Kasumi-1 (cell line): ENCODE measurements at places on chromosomes 3 and 15.

DNA sequence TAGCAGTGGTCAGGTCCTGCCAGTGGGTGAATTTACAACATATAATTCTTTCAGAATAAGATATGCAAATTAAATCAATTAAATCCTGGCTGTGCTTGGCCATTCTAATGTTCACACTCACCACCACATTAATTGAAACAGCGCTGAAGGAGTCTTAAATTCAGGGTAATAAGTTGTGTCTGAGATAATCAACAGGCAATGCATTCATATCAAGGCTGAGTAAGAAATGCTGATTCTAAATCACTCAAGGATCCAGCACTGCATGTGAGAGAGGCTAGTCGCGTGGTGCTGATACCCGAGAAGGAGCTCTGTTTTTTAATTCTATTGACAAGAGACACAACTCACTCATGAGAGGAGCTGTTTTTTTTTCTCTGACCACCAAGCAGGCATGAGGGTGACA is 588.8 kb upstream of the ADAMTS9 start:
- no peak for DNase-seq

- no peak for DNase-seq
These were observed 127.5 kb downstream of the BDH1 start for GRCh38 chr3:197428117-197428801.

DNA sequence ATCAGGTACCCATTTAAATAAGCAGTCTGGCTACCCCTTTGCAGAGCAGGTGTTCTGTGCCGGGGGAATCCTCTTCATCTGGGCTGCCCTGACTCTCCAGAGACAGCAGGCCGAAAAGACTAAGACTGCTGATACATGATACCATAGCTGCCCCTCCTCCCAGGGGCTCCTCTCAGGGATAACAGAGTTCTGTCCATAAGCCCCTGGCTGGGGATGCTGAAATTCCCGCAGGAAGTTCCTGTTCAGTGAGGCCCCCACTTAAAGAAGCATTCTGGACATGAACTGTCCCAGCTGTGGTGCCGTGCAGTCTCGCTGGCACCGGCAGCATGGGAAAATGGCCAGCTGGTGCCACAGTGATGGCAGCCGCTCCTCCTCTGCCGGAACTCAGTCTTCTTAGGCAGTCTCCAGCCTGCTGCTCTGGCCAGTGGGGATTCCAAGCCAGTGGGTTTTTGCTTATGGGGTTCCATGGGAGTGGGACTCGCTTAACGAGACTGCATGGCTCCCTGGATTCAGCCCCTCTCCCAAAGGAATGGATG is 1026.2 kb downstream of the NAALADL2 start:
- DNase-seq = no peak

- no peak for DNase-seq
These were observed 161.5 kb downstream of the FEZF2 start for GRCh38 chr3:62211675-62212429.

- DNase-seq = no peak
These were observed 12.5 kb upstream of the PLA2G4E start for GRCh38 chr15:42033214-42033873.

- DNase-seq = no peak
These were observed 456.5 kb downstream of the IL5RA start for GRCh38 chr3:2653706-2654105.

- DNase-seq = no peak
These were observed 10.4 kb upstream of the CX3CR1 start for GRCh38 chr3:39290255-39290654.

- no peak for DNase-seq
These were observed 101.4 kb downstream of the RYK start for GRCh38 chr3:134149286-134149685.

DNA sequence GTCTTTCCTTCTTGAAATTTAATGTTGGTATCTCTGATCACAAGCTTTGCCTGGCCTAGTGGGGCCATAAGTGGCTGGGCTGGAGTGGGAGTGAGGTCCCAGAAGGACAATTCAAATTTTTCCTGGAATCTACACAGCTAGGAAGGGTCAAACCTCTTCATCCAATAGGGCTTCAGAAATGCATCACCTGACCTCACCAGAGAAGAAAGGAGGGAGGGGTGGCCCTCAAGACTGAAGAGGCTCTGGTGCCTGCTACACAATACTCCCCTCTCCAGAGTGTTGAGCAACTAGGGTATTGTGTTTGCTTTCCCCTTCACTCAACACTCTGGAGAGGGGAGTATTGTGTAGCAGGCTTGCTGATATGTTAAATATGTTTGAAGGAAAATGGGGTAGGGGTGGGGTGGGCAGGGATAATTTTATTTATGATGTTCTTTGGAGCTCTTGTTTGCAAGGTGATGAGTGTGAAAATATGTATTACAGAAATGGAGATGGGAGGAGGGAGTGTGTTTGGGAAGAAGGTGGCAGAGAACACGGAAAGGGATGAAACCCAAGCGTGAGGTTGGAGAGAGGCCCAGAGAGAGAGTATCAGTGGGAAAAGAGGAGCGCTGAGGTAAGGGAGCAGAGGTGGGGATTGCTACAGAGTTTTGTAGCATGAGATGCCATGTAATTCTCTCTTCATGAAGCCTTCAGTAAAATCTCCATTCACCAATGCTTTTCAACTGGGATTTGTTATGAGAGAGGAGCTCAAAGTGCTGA is 5.7 kb upstream of the KLHL24 start:
- no peak for DNase-seq

- DNase-seq = peak; percentile 33
These were observed 303.1 kb downstream of the RPLP1 start for GRCh38 chr15:69755551-69756310.

DNA sequence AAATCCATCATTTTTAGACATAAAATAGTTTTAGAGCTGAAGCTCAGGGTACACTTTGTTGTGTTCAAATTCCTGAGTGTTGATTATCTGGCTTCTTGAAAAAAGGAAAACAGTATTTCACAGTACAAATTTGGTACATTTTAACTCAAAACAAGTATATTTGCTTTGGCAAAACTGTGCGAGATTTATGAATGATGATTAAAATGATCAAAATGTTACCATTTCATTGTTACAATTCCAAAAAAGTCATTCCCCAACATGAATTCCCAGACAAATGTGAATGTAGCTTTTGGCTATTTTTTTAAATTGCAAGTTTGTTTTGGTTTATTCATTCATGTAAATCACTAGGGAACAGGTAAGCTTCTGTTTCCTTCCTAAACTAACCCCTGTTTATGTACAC is 347.4 kb upstream of the DCBLD2 start:
- DNase-seq = no peak

- DNase-seq = no peak
These were observed 19.8 kb downstream of the MEGF11 start for GRCh38 chr15:66233487-66234415.

- DNase-seq = no peak
These were observed 97.4 kb downstream of the KCNAB1 start for GRCh38 chr3:156217674-156218352.

- no peak for DNase-seq
These were observed 383.2 kb upstream of the ADAMTS9 start for GRCh38 chr3:65070968-65071367.

DNA sequence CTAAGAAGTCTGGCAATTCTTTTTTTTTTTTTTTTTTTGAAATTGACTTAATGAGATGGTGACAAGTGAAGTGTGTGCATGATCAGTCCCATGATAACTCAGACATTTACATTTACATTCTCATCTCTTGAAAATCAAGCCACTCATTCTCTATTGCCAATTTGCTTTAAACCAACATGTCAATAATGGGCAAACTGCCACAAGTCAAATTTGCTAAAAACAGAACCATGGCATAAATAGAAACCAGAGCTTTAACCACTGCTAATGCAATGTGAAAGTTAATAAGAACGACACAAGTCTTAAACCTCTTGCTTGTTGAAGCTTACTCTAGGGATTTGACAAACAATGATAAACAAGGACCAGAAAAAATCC is 12.0 kb upstream of the COL8A1 start:
- DNase-seq = no peak

DNA sequence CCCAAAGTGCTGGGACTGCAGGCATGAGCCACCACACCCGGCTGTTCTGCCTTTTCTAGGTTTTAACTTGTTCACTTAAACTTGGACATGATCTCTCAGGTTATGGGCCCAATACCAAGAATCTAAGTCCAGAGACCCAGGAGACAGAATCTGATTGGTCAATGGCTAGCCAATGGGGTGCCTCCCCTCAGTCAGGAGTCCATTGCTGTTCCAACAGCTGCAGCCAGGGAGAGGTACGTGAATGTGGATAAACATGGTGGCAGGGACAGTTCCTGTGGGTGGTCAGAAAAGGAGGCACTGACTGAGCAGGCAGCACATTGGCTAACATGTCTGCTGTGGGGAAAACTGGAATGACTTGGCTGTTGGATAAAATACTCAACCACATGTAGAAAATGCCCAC is 140.3 kb downstream of the RPLP1 start:
- no peak for DNase-seq

DNA sequence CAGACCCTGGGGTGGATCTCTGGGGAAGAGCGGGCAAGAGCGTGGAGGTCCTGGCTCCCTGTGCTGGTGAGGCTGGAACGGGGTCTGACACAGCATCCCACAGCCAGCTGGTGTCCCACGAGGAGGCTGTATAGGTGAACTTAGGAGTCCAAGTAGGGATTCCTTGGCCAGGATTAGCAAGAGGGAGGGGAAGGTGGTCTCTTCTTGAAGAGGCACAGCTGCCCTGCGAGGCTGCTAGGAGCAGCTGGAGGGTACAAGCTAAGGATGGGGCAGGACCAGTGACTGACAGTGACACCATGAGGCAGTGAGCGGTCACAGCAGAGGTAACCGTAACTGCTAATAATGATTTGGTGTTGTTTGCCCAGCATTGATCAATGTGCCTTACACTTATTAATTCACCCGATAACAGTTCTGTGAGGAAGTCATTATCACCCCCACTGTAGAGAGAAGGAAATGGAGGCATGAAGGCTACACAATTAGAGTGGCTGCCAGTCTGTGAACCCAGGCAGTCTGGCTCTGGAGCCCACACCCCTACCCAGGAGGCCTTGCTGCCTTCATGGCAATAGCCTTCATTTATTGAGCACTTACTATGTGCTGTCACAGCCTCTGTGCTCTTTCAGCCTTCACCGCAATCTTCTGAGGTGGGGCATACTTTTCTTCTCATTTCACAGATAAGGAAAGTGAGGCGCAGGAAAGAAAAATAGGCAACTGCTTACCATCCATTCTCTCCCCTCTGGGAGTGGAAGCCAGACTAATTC is 59.4 kb downstream of the TMEM44 start:
- DNase-seq = peak; percentile 47

DNA sequence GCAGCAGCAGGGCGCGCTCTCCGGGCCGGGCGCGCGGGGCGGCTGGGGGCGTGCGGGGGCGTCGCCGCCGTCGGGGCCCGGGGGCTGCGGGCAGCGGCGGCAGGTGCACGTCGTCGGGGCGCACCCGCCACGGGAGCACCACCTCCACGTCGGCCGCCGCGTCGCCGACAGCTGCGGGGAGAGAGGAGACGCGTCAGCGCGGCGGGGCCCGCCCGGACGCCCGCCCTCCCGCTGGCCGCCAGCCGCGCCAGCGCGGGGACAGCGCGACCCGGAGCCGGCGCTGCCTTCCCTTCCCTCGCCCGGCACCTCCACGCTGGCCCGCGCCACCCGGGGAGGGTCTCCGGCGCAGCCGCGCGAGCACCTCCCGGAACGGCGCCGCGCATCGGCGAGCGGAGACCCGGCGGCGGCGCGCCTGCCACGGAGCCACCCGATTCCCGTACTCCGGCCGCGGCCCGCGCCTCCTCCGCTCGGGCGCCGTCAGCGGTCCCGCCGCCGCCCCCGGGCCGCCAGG is 481 bp downstream of the ADAMTS17 start:
- no peak for DNase-seq

GRCh38 chr3:101495552-101495951 is 17.5 kb downstream of the SENP7 start:
- DNase-seq = no peak

- DNase-seq = no peak
These were observed 598.3 kb upstream of the BCHE start for GRCh38 chr3:166435469-166436057.

DNA sequence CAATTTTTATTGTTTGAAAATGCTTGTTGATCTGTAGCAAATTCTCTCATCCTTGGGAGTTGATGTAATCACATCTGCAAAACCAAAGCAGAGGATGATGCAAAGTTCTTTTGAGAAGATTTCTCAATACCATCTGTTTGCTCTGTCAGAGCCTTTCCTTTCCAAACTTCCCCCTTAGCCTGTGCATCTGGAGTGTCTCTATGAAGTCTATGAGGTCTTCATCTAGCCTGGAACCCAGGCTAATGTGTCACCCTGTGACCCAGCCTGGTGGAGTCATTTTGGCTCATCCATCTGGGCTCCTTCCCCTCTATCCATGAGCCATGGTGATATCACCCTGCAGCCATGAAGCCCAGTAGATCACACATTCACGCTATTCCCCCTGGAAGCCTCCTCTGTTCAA is 123.2 kb upstream of the SLC7A14 start:
- DNase-seq = peak; percentile 40

- no peak for DNase-seq
These were observed 200.0 kb upstream of the UBE2E2 start for GRCh38 chr3:23002836-23003732.

- no peak for DNase-seq
These were observed 49.5 kb downstream of the DZIP1L start for GRCh38 chr3:138065949-138066348.

- DNase-seq = no peak
These were observed 30.7 kb upstream of the CPEB1 start for GRCh38 chr15:82677720-82678323.

DNA sequence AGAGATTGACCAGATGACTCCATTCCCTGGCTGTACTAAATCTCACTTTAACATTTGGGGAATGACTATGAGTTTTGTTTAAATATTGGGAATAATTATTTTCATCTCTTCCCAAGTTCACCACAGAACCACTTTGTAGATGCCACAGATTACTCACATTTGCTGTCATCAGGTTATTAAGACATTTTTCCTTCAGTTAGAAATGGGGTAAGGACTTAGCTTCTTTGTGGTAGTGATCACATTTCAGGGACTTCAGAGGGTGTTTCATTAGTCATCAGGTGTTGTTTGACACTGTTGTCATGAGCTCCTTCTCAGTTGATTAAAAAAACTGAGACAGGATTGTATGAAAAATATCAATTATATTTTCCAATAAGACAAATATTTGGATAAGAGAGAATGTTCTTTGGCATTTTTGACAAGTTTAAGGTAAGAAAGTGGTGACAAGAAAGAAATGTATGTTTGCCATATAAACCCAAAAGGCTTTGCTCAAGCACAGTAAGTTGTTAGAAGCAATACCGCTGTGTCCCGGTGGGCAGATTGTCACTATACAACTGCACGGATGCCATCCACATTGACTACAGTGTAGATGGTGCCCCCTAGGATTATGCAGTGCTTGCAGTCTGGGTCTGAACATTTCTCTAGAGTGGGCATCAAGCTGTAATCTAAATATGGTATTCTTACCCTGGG is 22.3 kb downstream of the FBXL2 start:
- no peak for DNase-seq

GRCh38 chr15:61376961-61377360 is 147.9 kb upstream of the RORA start:
- DNase-seq = no peak

DNA sequence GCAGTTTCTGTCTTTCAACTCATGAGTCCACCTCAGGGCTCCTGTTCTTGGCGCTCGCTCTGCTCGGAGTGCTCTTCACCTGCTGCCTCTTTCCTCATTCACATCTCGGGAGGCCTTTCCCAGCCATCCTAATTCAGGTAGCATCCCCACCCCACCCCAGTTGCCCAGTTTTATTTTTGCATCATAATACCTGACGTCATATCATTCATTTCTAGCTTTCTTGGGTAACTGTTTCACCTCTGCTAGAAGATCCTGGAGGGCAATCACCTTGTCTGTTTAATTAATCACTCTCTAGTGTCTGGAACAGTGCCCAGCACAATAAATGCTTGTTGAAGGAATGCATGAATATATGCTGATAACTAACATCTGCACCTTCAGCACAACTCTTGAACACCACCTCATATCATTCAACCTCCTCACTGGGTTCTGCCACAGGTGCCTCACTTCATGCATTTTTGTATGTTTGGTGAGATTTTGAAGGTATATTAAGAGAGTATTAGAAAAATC is 7.6 kb downstream of the NUSAP1 start:
- DNase-seq = no peak
